ENCODE measurements at places on chromosomes 5 and 9.

GRCh38 chr9:120904061-120904977, 22.3 kb downstream of the TRAF1 start:
- DNase-seq, result no peak

DNA sequence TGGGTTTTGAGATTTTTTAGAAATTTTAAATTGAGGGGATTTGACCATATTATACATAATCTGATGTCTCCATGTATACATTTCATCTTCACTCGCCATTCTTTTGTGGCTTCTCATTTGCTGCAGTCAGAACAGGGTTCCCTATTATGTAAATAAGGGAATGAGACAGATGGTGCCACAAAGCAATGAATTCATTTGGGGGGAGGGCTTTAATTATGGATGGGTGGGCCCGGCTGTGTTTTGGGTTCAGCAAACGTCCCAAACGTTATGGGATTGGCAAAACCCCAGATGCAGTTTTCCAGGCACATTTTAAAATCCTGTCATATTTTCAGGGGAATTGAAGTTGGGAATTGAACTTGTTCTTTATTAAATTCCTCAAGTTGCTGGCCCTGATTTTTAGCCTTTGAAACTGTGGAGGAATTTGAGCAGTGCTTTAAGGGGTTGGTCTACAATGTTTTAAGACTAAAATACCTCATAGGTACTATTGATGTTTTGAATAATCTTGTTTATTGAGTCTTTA, 558.5 kb upstream of the ZNF462 start:
- no peak for DNase-seq

- DNase-seq, result peak; percentile 57
These were observed 3.6 kb downstream of the PSMD5 start for GRCh38 chr9:120839146-120839545.

GRCh38 chr5:134177369-134178095, 782 bp upstream of the SKP1 start:
- DNase-seq, result peak; percentile 82

DNA sequence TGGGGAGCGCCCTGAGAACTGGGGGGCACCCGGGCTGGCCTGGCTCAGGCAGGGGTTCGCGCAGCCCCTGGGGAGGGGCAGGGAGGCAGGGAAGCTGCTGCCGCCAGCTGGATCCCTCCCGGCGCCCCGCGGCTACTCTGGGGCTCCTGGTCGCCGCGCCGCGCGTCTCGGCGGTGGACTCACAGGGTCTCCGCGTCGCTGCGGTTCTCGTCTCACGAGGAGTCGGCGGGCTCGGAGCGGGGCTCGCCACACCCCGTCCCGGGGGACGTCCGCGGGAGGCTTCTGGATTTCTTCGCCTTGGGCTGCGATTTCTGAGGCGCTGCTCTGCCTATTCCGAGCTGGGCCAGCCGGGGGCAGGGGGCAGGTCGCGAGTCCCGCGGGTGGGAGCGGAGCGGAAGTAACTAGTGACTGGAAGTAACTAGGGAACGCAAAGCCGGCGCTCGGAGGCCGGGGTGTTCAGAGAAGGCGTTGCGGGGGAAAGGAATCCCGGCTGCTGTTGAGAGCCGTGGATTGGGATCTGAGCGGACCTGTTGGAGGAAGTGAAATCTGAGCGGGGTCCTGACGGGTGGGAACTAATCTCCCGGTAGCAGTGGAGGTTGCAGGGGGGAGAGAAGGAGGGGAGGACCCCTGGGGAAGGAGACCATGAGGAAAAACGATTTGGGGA, 511 bp downstream of the CYSTM1 start:
- peak; percentile 40 for DNase-seq

- DNase-seq, result no peak
These were observed 10.5 kb upstream of the NACC2 start for GRCh38 chr9:136105398-136106135.
